Nephron progenitor cell (in vitro differentiated cells): ENCODE measurements at places on chromosomes 2 and 18.

DNA sequence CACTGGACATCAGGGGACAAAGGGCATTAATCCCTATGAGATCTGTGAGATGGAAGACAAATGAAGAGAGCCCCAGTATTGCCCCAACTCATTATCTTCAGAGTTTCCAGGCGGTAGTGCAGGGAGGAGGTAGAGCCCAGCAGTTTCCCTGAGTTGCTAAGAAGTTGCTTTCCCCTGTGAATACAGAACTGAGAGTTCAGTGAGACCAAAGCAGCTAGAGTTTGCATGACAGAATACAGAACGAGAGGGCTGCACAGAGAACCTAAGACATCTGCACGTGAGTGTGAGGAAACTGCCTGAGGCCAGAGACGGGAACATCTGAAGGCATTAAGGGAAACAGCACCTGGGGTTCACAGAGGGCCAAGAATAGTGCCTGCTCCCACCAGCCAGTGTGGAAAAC is 18.1 kb upstream of the PGAP1 start:
- DNase-seq: no peak

GRCh38 chr2:11286749-11287148 is 57.7 kb downstream of the ROCK2 start:
- no peak for DNase-seq

- DNase-seq: no peak
Observed at GRCh38 chr18:73617981-73618380, 529.7 kb downstream of the FBXO15 start.

DNA sequence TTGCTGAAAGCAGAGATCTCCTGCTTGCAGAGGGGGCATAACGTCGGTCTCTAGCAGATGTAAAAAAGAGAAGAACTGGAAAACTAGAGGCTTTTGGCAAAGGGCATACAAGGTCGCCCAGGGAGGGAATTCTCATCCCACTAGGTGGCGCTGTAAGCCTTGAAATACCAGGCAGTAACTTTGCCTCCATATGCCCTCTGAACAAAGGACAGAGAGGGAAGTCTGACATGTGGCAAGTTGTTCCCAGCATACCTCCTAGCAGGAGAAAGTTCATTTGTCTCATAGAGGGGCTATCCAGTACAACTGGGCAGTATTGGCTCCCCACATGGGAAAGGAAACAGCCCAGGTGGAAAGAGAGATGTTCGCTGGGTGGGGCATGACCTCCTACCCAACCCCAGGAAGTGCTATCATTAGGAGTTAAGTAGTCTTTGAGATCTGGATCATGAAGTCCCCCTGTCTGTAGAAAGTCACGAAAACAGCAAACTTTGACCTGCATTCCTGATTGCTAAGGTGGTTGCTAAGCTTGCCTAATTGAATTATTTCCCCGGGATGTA is 39.9 kb downstream of the STK17B start:
- DNase-seq: no peak

- DNase-seq: no peak
Observed at GRCh38 chr18:32362484-32362883, 108.2 kb downstream of the GAREM1 start.

GRCh38 chr2:19312949-19313348 is 45.5 kb downstream of the OSR1 start:
- DNase-seq: no peak

DNA sequence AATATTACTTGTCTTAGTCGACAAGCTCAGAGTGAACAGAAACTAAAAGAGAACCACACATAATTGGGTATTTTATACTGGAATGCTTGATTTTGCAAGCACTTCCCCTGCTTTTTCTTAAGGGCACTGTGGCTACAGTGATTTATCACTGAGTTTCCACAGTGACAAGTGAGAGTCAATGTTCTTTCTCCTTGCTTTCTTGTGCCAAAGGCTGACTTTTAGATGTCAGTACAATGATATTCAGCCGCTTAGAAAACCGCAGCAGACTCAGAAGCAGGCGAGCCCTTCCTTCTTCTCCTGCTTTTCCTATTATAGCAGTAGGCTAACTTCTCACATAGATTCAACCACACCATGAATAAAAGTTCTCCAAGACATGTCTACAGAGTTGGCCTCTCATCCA is 1603.6 kb upstream of the NXPH2 start:
- no peak for DNase-seq

DNA sequence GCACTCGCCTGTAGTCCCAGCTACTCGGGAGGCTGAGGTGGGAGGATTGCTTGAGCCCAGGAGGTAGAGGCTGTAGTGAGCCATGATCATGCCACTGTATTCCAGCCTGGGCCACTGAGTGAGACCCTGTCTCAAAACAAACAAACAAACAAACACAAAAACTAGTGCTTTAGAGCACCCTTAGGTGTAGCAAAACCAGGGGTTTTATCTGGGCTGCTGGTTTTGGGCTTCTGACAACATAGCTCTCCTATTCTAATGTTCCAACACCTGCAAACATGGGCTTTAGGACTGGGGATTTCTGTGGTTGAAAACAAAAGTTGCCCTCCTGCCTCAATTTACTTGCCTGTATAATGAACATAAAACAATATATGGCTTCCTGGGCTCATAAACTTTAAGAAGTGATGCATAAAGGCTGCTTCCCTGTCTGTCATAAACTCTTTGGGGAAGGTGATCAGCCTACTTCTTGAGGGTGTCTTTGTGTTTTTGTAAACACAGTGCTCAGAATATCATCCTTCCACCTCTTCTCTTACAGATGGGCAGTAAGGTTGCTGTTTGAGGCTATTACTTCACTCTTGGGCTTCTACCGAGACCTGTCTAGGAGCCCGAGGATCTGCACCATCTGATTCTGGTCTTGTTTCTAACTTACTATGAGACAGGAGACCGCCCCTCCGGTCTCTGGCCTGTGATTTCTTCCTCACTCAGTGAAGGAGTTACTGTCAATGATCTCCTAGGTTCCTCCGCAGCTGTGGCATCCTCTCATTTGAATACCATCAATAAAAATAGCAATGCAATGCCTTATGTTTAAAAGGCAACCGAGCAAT is 246.5 kb downstream of the MYCN start:
- DNase-seq: no peak

DNA sequence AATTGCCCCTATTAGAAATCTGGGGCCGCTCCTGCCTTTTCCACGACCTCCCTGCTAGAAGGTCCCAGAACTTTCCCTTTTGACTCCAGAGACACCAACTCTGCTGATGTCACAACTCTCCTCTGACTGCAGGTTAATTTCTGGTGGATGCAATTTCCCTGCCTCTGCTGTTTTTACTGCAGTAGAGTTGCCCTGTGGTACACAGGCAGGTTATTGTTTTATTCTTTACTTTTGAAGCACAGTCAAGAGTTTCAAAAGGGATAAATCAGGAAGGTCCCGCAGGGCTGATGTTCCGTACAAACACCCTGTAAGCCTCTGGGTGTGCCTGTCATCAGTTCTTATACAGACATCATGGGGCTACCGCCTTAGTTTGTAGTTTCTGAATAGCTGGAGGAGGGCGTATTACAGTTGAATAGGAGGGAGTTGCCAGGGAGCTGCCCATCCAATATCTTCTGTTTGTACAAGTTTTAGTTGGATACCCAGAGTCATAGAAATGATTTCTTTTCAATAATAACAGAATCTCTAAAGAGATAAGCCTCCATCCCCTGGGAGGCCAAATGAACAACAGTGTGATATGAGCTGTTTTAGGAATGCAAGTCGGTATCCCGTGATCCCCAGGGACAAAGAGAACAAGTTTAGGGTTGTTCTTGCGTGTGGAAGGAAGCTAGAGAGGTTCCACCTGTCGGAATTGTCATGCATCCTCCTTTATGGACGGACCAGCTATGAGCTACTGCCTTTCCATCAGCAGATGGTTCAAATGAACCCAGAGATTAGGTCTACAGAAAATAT is 108.4 kb upstream of the COPS8 start:
- no peak for DNase-seq

GRCh38 chr2:56770490-56770889 is 586.7 kb downstream of the CCDC85A start:
- no peak for DNase-seq

GRCh38 chr2:28506112-28506910 is 10.5 kb downstream of the PLB1 start:
- no peak for DNase-seq

- no peak for DNase-seq
Observed at GRCh38 chr2:36963106-36963505, 3.2 kb downstream of the STRN start.

GRCh38 chr2:134217924-134218323 is 35.9 kb upstream of the MGAT5 start:
- DNase-seq: no peak

GRCh38 chr2:102718387-102719316 is 43.2 kb upstream of the TMEM182 start:
- no peak for DNase-seq

GRCh38 chr2:98465456-98466226 is 21.0 kb downstream of the INPP4A start:
- DNase-seq: no peak

GRCh38 chr2:241273210-241274020 is 42.1 kb downstream of the HDLBP start:
- DNase-seq: no peak

- DNase-seq: no peak
Observed at GRCh38 chr2:40396124-40396523, 55.8 kb downstream of the SLC8A1 start.

- no peak for DNase-seq
Observed at GRCh38 chr2:134639265-134639664, 79.5 kb downstream of the TMEM163 start.

- no peak for DNase-seq
Observed at GRCh38 chr2:46171996-46172546, 125.1 kb upstream of the EPAS1 start.

- no peak for DNase-seq
Observed at GRCh38 chr18:58313491-58314032, 269.5 kb downstream of the NEDD4L start.

DNA sequence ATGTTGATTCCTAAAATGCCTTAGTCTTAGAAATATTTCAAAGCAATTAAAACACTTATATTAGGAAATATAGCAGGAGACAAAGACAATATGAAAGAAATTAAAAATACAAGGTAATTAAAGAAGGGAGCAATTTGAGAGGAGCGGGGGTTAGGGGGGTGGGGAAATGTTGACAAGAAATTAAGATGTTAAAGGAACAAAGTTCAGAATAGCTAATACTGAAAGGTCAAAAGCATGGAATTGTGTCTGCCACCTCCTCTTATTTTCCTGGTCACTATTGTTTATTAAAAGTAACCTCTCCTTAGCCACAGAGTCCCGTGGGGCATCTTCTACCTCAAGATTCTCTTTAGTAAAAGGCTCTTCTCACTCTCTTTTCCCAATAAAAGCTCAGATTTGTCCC is 244.1 kb downstream of the MREG start:
- DNase-seq: no peak

DNA sequence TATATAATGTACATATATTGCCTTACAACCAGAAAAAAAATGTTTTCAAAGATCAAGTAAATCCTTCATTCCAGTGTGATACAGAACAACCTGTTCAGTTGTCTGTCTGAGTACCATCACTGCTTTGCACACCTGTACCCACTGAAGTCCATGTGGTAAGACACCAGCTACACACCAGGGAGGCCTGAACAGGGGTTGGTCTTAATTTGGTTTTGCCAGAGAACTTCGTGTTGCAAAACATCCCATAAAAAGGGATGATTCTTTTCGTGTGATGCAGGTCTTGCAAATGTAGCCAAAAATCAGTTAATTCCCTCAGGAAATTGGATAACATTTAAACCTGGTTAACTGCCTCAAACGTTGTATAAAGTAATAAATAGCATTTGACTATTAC is 73.7 kb upstream of the SLC1A4 start:
- no peak for DNase-seq

- no peak for DNase-seq
Observed at GRCh38 chr18:47901624-47902362, 28.7 kb downstream of the SMAD2 start.

- DNase-seq: no peak
Observed at GRCh38 chr2:18856765-18857164, 267.4 kb upstream of the NT5C1B start.

- DNase-seq: no peak
Observed at GRCh38 chr2:239035997-239036731, 188.3 kb downstream of the TWIST2 start.

DNA sequence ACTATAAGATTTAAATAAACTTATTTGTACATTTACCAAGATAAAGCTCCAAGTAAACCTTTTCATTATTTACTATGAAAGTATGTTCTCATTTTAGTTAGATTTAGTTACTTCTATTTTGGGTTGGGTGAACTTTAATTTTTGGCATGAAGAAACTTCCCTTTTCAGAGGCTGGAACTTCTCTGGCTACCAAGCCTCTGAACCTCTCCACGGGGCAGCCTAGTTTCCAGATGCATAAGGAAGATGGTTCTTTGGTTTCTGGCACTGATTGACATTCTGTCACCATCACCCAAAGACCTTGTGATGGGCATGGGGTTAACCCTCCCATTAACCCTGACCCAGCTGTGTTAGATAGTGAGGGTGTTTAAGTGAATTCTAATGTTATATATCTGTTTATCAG is 17.1 kb downstream of the PSD4 start:
- no peak for DNase-seq

DNA sequence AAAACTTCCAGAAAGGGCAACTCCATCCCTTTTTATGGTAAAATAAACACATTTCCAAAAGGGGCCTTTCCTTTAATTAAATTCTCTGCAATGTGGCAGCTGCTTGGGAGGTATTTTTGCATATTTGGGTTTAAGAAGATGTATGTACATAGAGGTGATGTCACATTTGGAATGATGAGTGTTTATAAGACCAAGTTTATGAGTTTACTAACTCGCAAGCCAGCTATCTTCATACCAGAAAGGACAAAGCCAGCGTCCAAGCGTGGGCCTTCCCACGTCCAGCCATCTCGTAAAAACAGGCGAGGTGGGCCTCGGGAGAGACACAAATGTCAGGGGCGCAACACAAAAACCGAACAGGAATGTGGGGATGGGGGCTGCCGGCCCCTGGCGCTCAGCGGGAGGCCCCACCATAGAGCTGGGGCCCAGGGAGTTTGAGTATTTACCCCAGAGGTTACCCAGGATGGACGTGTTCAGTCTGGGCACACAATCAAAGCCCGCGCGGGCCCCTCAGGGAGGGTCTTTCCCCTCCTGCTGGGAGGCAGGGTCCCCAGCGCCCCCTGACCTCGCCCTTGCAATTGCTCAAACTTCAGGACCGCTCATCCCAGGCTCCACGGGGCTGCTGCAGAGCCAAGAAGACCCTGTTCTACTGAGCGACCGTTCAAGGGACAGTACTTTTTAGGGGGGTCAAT is 137.3 kb downstream of the TWIST2 start:
- no peak for DNase-seq

GRCh38 chr2:23614701-23615100 is 229.7 kb downstream of the KLHL29 start:
- peak; percentile 35 for DNase-seq

DNA sequence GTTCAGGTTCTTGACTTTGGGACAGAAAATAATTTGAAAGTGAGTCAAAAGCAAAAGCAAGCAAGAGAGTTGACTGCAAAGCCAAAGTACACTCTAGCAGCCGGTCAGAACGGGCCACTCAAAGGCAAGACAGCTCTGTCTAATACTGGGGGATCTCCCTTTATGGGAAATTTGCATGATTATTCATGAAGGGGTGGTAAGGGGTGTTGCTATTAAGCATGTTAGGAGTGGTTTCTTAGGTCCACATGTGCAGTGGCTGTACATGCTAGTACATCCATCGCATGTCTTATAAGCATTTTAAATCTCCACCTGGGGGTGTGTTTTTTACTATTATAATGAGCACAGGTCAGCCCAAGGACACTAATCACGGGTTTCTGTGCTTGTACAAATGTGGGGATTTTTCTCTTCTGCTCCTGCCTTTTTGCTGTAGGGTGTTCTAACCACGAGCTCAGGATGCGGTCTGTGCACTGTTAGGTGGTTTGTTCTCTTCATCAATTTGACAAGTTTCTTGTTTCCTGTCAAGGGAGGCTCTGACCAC is 60.2 kb upstream of the SPP2 start:
- no peak for DNase-seq
